ENCODE measurements at places on chromosomes 4 and X.

- DNase-seq: peak; percentile 43
These were observed 10.0 kb upstream of the ELF4 start for GRCh38 chrX:130120321-130120731.

GRCh38 chr4:122588453-122589238, 32.2 kb downstream of the IL21 start:
- no peak for DNase-seq

- DNase-seq: no peak
These were observed 150.8 kb downstream of the RBMX2 start for GRCh38 chrX:130552444-130553073.

DNA sequence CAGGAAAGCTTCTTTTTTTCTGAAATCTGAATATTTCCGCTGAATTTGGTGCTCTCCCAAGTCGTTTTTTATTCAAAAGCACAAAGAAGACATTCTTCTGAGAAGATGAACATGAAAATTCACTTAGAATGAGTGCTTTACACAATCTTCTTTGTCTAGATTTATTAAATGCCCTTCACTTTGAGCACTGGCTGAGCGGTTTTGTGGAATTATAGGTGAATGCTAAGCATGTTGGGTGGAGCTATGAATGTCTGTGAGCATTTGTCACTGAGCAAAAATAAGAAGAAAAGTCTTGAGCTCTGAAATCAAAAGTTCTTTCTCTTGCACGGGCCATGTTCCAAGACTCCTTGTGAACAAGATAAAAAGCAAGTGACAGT, 13.1 kb downstream of the GASK1B start:
- no peak for DNase-seq

GRCh38 chr4:8345946-8346814, 76.6 kb downstream of the HTRA3 start:
- no peak for DNase-seq

- DNase-seq: no peak
These were observed 30.1 kb downstream of the ANKRD50 start for GRCh38 chr4:124682384-124682783.

All from lung microvascular endothelial cell (primary cell).